ENCODE measurements at places on chromosomes 7 and 10. TPM values are rescaled to one million over a fixed set of nuclear protein-coding genes. Genes with fewer than 3 reads are reported as not detected.

- no peak for DNase-seq
These were observed 683 bp downstream of the CHAT start for GRCh38 chr10:49614242-49615198.

- no peak for DNase-seq
These were observed 26.5 kb downstream of the KLF6 start for GRCh38 chr10:3758491-3758970.

DNA sequence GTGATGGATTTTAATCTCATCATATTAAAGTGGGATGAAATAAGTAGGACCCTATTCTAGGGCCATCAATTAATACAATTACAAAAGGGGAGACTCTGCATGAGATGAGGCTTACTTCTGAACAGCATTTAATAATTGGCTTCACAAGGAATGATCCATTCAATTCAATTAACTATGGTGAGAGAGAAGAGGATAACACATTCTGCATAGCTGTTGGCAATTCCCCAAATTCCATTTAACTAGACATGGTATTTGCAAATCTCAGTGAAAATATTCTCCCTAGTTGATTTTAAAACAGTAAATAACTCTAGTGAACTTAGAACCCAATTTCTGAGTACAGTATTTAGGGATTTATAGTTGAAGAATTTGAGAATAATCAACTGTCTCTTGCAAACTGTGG, 145.3 kb downstream of the NOC3L start:
- DNase-seq, result no peak

GRCh38 chr10:86681047-86681446, 12.7 kb downstream of the LDB3 start:
- no peak for DNase-seq

GRCh38 chr7:129793506-129794310, 159.1 kb downstream of the UBE2H start:
- DNase-seq, result no peak

DNA sequence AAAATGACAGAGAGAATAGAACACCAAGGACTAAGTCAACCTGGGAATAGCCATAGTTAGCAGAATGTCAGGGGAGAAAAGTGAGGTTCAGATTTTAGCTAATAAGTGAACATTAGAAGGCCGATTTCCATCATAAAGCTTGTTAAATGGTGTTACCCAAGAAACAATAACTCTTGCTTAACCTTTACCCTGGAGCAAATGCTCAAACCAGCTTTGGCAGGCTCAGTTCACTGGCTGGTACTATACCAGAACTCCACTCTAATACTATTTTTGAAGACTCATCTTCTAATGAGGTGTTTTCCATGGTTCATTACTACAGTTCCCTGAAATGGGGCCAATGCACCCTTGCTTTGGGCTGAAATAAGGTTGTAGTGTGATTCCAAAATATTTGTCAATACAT, 61.3 kb downstream of the RNLS start:
- no peak for DNase-seq

Gene GJD4
- total RNA-seq, result not detected

All from kidney epithelial cell (primary cell).